Keratinocyte (primary cell): ENCODE measurements at places on chromosomes 2 and 18.

DNA sequence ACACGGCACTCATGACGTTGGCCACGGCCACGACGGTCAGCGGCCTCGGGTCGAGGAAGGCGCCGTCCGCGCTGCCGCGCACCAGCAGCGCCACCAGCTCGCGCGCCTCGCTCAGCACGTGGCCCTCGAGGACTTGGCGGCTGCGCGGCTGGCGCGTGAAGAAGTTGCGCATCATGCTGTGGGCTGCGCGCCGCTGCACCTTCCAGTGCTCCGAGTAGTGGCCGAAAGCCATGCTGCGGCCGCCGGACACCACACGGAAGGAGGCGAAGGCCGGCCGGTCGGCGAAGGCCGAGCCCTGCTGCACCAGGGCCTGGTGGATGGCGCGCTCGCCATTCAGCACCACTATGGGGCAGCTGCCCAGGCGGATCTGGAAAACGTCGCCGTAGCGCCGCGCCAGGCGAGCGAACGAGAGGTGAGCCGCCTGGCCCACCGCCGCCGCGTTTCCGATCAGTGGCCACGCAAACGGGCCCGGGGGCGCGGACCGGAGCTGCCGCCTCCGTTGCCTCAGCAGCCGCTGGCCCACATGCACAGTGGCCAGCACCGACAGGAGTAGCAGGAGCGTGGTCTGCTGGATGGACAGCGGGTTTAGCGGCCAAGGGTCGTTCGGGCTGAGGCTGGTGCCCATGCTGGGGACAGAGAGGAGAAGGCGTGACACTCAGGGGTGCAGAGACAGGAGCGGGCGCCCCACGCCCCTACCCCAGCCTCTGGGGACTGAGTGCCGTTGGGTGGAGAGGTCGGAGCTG lies 1.0 kb downstream of the CYP1B1 start:
- no peak for DNase-seq

DNA sequence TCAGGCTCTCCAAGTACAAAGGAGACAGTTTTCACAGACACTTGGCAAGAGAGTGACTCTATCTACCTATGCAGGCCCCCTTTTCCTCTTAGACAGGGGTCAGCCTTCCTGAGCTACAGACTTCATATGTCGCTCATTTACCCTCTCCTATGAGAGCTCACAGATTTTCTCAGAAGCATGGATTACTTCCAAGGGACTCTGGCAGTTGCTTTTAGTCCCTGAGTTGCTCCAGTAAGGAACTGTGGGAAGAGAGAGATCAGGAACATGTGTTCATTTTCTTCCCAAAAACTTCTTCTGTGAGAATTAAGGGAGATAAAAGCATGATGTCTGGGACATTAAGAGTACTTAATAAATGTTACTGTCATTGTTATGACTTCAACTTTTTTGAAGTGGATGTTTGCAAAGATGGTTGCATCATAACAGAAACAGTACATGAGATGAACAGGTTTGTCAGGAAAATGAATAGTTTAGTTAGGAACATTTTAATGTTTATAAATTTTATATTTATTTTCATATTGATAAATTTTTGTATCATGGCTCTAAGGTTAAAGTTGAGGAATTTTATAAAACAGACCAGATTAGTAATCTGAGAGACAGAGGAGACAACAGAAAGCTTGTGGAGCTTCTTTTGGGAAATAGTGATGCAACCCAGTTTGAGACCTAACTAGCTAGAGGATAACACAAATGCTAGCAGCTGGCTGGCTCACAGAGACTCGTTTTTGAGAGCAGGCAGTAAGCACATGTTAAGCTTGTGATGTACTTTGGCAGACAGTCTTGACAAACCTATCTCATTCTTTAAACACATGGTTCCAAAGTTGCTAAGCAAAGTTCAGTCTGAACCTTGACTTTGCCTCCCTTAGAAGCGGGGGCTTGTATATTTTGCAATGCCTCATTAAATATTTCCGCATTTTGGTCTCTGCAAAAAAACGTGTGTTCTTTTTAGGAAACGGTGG lies 21.7 kb upstream of the UGP2 start:
- DNase-seq, result no peak

- DNase-seq, result no peak
Observed at GRCh38 chr2:111046670-111047069, 74.0 kb upstream of the BCL2L11 start.

- DNase-seq, result no peak
Observed at GRCh38 chr18:3262234-3263131, 550 bp downstream of the MYL12B start.

DNA sequence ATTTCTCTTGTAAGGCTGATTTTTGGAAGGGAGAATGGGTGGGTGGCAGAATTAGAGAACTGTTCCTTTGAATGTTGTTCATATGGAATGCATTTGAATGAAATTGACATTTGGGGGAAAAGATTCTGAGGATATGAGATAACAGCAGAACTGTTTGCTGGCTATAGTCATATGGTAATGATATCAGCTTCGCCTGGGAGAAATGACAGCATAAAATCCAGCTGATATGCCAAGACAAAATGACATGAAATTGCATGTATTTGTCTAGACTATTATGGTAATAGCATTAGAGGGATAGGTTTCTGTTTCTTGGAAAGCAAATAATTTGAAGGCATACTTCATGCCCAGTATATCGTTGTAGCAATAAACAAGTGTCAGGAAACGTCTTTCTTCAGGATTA lies 150.8 kb upstream of the SPATS2L start:
- DNase-seq, result no peak

DNA sequence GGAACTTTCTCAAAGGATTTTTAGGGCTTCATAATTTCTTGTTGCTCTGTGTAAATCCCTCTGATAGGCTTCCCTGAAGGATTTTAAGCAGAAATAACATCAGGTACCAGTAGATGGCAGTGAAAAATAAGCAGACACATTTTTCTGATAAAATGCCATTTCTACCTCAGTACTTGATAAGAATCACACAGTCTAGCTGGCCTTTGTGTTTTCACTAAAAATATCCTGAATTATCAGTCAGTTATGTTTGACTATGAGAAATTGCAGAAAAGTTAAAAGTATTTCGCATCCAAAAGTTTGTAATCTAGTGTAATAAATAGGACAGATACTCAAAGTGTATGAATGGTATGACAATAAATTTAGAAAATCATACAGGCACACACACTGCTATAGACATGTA lies 68.7 kb downstream of the DNAJC10 start:
- DNase-seq, result no peak

- DNase-seq, result no peak
Observed at GRCh38 chr18:49721981-49722380, 91.4 kb downstream of the ACAA2 start.

- no peak for DNase-seq
Observed at GRCh38 chr2:21821672-21822227, 698.0 kb downstream of the TDRD15 start.

DNA sequence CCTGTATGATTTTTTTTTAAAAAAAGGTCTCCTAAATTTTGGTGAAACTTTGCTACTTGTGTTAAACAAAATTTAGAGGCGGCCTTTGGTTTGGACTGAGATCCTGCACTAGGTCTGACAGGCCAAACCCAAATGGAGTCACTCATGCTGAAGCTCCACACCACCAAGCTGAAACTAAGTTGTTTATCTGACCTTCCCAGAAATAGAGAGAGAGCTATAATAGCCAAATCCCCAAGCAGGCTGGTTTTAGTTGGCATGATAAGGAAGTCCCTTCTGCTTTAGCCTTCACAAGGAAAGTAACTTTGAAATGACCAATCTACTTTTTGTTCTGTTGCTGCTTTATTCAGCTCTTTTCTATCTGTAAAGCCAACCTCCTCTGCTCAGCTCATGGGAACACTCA lies 17.1 kb upstream of the THUMPD2 start:
- no peak for DNase-seq

DNA sequence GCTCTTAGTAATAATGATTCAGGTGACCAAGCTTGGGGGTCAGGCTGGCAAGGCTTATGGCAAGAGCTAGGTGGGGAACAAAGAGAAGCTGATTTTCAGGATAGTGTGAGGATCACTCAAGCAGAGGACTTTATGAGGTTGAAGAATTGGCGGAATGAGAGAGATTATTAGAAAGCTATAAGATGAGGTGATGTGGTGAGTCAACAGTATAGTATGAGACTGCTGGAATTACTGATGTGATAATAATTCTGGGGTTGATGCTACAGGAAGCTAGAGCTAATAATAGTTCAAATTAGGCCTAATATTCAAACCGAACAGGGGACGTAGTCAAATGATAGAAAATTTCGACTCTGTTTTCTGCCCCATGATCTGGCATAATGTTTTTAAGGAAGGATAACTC lies 2115.3 kb upstream of the PIK3C3 start:
- no peak for DNase-seq

DNA sequence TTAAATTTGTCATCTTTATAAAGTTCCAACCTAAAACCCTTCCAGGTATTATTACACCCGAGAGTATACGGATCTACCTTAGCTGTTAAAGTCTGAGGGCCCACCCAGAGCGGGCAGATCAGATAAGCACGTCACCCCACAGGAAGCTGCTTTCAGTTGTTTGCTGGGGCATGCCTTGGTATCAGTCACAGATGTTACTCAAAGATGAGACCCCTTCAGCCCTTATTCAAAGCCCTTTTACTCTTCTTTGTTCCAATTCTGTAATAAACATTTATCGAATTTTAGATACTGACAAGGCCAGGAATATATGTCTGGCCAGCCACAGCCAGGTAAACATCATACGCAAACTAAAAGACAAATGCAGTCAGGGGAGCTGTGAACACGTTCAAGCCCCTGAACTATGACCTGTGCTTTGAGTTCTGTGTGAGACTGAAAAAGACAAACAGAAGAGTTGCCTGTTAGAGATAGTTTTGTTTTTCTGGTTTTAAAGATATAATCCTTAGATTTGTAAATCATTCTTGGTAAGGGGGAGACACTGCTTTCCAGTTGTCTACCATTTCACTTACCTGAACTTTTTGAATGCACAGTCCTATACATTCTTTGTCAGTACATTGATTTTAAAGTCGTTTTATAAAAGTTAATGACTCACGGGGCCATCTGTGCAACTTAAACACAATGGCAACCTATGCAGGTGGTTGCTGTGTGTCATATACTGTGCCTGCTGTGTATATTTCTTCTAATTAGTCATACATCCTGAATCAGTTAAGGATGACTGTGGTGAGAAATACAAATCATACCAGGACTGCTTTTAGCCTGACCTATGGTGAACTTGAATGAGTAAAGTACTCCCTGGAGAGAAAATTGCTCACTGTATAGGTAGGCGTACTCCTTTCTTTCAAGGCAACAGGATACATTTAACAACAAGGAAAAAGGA lies 100.5 kb upstream of the ITPRID2 start:
- peak; percentile 95 for DNase-seq

- no peak for DNase-seq
Observed at GRCh38 chr2:11719230-11719977, 27.0 kb upstream of the LPIN1 start.

GRCh38 chr2:186751790-186752189 lies 57.9 kb downstream of the FAM171B start:
- DNase-seq, result no peak

GRCh38 chr2:156480376-156480775 lies 44.2 kb downstream of the GPD2 start:
- no peak for DNase-seq

GRCh38 chr18:50853863-50854271 lies 25.1 kb upstream of the ME2 start:
- DNase-seq, result no peak

GRCh38 chr2:128745946-128746345 lies 427.3 kb upstream of the HS6ST1 start:
- no peak for DNase-seq

DNA sequence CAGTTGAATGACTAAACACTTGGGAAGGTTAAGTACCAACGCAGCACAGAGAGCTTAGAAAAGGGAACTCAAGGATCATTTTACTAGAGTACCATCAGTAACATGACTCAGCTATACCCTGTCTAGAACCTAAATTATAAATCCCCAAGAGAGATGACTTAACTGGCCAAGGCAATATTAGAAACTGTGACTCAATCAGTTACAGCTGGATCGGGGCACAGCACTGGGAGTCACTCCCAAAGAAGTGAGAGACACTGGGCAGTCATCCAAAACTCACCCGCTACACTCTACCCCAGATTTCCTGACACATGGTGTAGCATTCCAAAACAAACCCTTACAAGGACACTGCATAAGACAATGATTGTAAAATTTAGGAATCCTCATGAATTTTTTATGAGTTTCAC lies 17.7 kb downstream of the IWS1 start:
- peak; percentile 84 for DNase-seq

DNA sequence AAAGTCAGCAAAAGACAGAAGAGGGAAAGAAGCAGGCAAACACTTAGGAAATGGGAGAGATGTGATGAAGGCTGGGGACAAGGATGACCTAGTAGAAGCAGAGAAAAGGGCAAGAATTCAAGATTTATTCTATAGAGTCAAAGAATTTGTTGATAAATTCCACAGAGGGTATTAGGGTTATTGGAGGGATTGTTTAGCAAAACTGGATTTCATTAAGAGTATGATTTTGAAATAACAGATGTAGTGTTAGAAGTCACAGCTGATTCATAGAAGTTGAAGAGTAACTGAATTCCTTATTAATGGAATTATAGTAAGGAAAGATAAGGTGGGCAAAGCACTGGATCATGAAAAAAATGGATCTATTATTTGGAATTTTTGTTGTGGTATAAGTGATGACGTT lies 48.6 kb downstream of the CEP192 start:
- no peak for DNase-seq

DNA sequence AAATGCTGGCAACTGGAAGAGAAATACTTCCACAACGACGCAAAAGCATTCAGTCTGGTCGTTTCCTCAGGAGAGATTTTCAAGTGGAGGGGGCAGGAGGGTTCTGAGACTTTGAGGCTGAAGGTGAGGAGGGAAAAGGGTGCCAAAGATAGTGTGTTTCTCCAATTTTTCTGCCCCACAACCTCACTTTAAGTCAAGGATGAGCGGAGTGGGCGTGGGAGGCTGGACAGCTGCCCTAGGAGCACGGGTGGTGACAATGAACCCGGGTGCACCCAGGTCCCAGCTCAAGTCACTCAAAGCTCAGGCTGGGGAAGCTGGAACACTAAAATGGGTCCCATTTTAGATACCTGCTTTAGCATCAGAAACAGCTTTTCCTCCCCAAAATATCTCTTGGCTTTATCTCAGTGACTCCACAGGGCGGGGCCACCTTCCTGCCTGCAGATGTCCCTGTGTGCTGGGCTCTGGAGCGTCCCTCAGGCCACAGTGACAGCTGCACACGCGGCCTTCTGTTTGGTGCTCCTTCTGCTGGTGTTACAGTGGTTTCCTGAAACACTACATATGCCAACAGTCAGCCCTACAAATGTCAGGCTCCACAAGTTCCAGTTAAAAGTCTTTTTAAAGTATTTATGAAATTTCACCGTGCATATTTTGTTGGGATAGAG lies 1.4 kb upstream of the MBP start:
- DNase-seq, result no peak

DNA sequence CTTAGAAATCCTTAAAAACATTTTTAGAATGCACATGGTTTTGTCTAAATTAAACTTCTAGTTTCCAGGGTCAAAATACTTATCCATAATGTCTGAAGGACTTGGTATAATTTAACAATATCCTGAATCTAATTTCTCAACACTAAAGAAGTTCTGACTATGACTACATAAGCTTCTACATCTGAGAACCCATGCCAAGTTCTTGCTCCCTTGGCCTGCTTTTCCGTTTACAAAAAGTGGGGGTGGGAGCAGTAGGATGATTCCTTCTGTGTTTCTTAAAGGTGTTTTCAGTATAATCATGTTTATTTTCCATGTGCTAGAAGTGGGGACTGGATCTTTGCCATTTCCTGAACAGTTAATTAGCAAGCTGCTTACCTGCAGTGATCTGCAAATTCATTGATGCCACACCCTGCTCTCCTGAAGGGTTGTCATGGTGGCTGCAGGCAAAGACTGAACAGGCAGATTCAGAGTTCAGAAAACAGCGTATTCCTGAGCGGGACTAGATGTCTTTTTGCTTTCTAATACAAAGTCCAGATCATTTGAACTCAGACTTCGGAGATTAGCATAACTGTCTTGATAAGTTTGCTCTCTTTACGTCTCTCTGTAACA lies 36.2 kb downstream of the ADNP2 start:
- DNase-seq, result no peak
